ENCODE measurements at places on chromosomes 12 and 14.

- no peak for DNase-seq
Observed at GRCh38 chr12:100554608-100555077, 18.8 kb upstream of the GAS2L3 start.

- no peak for DNase-seq
Observed at GRCh38 chr12:459050-459429, 699 bp upstream of the B4GALNT3 start.

DNA sequence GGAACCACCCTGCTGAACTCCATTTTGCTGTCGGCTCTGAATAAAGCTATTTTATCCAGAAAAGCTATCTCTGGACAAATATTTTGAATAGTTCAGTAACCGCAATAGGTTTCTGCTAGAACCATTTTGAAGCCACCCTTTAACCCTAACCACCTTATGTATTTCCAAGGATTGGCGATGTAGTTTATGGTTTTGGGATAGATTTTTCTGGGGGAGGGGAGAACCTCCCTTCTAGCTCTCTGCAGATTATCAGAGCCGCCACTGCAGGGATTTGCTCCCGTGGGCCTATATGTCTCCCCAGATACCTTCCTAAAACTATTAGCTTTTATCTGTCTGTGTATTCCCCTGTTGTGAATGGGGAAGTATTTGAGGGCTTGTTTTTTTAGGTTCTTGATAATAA is 1.8 kb upstream of the TUBA1B start:
- no peak for DNase-seq

GRCh38 chr12:57171668-57172067 is 24.2 kb upstream of the LRP1-AS start:
- no peak for DNase-seq

DNA sequence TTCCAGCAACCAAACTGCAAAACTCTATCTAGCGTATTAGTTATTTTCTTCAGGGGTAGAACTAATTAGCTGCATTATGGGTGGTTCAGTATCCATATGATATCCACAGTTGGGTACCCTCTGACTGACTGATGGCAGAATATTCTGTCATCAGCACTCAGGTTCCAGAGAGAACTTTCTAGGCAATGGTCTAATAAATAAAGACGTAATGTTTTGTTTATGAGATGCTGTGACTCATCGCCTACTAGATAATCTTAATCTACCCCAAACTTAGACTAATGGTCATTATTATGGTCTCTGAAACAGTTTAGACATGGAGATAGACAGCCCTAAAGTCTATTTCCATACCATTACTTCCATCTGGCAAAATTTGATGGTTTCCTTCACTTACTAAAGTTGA is 220.1 kb downstream of the MED13L start:
- no peak for DNase-seq

GRCh38 chr12:62210422-62210821 is 49.8 kb upstream of the USP15 start:
- DNase-seq: no peak

Measured in cortex of kidney (tissue), 1 donor.